ENCODE measurements at places on chromosomes 5 and 9.

GRCh38 chr5:146001544-146002190 is 65.3 kb downstream of the SH3RF2 start:
- no peak for DNase-seq

GRCh38 chr5:142317753-142318152 is 7.1 kb downstream of the SPRY4 start:
- no peak for DNase-seq

DNA sequence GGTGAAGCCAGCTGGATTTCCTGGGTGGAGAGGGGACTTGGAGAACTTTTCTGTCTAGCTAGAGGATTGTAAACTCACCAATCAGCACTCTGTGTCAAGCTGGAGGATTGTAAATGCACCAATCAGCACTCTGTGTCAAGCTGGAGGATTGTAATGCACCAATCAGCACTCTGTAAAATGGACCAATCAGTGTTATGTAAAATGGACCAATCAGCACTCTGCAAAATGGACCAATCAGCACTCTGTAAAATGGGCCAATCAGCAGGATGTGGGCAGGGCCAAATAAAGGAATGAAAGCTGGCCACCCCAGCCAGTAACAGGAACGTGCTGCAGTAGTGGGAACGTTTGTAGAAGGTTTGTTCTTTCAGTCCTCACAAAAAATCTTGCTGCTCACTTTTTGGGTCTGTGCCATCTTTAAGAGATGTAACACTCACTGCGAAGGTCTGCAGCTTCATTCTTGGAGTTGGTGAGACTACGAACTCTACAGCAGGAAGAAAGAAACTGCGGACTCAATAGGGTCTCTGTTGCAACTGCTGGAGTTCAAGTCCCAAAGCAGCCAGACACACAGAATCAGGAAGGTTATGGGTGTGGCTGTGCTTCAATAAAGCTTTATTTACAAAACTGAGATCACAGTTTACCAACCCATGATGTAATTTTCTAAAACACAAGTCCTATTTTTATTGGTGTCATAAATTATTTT is 145.7 kb upstream of the ERCC6L2 start:
- DNase-seq: no peak

GRCh38 chr5:21910731-21911130 is 942.4 kb downstream of the CDH12 start:
- no peak for DNase-seq

DNA sequence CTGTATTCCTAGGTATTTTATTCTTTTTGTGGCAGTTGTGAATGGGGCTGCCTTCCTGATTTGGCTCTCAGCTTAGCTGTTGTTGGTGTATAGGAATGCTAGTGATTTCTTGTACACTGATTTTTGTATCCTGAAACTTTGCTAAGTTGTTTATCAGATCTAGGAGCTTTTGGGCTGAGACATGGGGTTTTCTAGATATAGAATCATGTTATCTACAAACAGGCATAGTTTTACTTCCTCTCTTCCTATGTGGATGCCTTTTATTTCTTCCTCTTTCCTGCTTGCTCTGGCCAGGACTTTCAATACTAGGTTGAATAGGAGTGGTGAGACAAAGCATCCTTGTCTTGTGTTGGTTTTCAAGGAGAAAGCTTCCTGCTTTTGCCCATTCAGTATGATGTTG is 129.9 kb downstream of the DMXL1 start:
- no peak for DNase-seq

DNA sequence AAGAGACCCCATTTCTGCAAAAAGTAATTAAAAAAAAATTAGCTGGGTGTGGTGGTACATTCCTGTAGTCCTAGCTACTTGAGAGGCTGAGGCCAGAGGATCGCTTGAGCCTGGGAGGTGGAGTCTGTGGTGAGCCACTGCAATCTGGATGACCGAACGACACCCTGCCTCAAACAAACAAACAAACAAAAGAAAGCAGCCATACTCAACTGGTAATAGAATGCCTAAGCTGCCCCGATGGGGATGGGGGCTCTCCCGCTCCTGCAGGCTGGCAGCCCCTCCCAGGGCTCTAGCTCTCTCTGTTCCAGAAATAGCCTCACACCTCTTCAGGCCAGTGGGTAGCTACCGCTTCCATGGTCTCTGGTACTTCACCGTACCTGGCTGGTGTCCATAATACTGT is 241.8 kb downstream of the FANCC start:
- no peak for DNase-seq

- DNase-seq: no peak
These were observed 114.3 kb downstream of the MVB12B start for GRCh38 chr9:126440940-126441339.

DNA sequence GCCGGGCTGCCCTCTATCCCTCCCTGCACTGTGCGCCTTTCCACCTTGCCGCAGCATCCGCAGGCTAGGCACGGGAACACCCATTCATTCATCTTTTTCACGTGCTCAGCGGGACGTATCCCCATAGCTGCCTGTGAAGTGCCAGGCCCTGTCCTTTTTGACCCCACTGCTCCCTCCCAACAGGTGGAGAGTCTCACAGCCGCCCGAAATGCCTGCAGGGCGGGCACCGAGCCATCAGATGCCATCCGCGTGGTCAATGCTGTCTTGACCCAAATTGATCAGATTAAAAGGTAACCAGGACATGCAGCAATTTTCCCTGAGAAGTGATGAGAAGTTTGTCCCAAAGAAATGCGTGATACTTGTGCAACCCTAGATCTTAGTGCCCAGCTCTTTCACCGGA is 15.5 kb downstream of the TRIP13 start:
- DNase-seq: no peak

DNA sequence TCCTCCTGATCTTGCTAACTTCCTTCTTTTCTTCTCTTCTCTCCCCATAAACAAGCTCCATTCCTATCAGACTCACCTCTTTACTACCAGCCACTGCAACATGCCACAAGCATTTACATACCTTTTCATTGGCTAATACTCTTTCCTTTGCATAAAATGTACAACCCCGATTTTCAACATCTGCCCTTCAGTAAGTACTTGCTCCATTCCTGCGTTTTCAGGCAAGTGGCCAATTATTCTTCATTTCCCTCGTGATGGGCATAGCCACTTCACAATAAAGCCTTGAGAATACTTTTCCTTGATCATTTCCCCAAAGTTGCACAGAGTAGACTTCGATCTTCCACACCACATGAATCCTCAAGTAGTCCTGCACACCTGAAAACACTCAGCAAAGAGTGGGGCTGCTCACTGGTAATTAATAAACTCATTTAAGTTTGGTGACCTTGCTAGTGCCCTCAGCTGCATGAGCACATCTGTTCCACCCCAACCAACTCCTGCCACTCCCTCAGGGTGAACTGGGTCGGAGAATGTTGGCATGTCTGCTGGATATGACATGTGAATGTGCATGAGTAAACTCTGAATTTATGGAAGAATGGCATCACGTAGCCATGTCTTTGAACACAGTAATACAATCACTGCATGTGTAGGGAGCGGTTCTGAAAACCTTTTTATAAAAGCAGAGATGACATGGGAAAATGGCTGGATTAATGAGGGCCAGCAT is 535.8 kb downstream of the SEMA5A start:
- no peak for DNase-seq

- no peak for DNase-seq
These were observed 186.1 kb upstream of the MAST4 start for GRCh38 chr5:66410122-66410521.

DNA sequence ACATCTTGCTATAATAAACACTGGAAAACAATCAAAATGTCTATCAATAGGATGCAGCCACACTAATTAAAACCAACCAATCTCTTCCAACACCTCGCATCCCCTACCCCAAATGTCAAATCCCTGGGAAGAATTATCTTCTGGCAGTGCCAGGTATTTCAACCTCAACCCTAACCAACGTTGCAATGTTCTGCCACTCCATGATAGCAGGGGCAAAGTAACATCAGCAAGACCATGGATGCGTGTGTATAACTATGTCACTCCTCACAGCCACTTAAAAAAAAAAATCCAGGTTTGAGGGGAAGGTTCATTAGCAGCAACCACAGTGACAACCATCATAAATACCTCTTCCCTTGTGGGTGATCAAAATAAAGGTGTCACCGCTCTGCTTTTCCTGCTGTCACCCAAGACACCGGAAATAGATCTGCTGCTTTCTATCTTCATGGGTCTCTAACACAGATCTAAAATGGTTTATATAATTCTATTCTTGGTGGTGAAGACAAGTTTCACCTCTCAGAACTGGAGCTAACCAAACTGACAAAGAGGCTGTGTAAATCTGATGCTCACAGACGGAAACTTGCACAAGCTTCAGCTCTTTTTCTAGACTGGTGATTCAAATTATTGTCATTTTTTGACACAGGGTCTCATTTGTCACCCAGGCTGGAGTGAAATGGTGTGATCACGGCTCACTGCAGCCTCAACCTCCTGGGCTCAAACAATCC is 9.9 kb downstream of the HSPA9 start:
- peak; percentile 78 for DNase-seq

DNA sequence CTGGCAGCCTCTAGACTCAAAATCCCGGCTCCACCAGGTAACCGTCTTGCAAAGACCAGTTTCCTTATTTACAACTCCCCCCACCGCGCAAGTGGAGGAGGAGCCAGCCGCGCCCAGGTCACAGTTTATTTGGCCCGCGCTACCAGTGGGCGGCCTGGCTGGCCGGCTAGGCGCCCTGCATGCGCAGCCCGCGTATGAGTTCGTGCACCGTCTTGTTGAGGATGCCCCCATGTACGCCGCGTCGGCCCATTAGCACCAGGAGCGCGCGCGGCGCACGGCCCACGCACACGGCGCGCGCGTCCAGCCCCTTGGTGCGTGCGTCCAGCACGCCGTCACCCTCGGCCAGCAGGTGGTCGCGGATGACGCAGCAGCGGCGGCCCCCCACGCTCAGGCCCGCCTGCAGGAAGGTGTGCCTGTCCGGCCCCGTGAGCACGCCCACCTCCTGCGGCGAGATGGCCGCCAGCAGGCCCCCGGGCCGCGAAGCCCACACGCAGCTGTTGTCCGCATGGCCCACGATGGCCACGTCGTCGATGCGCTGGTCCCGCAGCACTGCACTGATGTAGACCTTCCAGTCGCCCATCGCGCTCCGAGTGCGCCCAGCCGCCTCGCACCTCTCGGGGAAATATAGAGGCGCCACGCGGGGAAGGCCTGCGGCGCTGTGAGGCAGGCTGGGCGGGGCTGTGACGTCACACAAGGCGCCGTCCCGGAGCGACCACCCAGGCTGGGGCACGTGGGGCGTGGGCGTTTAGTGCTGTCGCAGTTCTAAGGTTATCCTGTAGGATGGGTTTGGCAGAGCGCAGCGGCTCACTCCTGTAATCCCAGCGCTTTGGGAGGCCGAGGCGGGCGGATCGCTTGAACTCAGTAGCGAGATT is at the start of gene PFN3:
PFN3 (minus strand) TSS at position 665 of the 872 bp plus-strand sequence; CDS start at position 580, 85 bp downstream.
- DNase-seq: no peak

DNA sequence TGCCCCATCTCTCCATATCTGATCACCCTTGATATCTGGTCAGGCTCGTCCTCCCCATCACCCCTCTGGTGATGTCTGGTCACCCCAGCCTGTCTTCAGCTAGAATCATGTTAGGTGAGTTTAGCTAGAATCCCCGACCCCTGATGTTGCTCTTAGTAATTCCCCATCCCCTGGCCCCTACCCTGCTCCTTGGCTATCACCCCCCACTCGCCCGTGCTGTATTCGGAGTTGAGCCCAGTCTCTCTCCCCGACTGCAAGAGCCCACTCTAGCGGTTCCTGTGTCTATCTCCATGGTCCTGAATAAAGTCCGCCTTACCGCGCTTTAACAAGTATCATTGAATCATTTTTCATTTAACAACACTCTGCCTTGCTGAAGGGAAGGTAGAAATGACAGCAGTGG is 33.7 kb downstream of the ADAMTS2 start:
- no peak for DNase-seq

GRCh38 chr5:80503641-80504040 is 15.7 kb downstream of the FAM151B start:
- no peak for DNase-seq

DNA sequence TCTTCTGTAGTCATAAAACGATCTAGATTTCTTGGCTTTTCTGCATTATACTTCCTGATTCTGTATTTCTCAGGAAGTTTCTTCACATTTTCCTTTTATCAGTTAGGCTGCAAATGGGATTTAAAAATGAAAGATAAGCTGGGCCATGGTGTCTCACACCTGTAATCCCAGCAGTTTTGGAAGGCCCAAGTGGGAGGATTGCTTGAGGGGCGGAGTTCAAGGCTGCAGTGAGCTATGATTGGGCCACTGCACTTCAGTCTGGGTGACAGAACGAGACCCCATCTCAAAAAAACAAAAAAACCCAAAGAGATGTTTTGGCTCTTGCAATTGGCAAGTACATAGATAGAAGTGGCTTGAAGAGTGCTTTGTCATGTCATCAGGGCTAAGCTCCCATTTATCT is 26.2 kb upstream of the APC start:
- DNase-seq: no peak

DNA sequence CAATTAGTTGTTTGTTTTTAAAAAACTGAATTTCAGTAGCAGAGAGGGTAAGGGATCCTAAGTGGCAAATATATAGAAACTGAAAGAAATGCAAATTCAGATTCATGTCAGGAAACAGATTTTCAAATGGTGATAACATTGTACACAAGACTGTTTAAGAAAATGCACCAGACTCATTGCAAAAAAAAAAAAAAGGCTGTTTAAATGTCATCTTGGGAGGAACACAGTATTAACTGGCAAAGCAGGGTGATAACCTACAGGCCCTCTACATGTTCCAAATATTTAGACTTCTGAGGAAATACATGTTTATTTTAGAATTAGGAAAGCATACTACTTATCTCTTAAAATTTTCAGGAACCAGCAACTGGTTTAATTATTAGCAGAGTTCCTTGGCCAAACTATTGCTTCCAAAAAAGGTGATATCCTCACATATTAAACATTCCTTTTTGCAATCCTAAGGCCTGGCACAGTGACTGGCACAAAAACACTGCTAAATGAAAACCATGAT is 114.5 kb downstream of the TSSK1B start:
- DNase-seq: no peak

DNA sequence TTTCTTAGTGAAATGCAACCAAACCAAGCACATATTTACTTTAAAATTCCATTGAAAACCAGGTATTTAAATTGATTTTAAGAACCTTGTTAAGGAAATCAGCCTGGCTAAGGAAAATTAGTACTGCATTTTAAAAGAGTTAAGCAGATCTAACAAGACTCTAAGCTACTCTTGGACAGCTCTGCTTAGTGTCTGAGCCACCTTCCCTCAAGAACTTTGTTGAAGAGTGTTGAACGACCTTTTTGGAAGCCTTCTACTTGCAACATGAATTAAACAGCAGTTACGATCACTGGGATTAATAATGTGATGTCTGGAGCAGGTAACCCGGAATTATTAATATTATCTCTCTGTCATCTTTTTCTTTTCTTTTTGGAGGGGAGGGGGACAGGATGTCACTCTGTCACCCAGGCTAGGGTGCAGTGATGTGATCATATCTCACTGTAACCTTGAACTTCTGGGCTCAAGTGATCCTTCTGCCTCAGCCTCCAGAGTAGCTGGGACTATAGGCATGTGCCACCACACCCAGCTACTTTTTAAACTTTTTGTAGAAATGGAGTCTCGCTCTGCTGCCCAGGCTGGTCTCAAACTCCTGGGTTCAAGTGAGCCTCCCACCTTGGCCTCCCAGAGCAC is 74.7 kb downstream of the ANKRD55 start:
- no peak for DNase-seq

DNA sequence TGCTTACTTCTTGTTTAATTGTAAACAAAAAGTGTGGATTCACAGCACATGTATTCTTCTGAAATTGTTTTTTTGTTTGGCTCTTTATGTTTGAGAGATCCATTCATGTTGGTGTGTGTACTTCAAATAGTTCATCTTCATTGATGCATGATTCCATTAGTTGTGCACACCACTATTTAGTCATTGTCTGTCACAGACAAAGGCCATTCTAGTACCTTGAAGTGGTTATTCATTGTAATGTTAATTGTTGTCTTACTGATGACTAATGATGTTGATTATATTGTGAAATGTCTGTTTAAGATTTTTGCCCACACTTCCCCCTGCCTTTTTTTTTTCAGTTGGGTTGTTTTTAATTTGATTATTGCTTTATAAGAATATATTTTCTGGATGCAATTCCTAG is 391.3 kb downstream of the DIRAS2 start:
- DNase-seq: no peak

Data from central memory CD4-positive, alpha-beta T cell (primary cell).